Hematopoietic multipotent progenitor cell treated with erythropoietin and hydrocortisone succinate and interleukin-3 and kit ligand, for 15 days (in vitro differentiated cells): ENCODE measurements at places on chromosomes 7 and 10.

- peak; percentile 46 for DNase-seq
Measured at GRCh38 chr7:27774717-27775328, 34.9 kb downstream of the TAX1BP1 start.

DNA sequence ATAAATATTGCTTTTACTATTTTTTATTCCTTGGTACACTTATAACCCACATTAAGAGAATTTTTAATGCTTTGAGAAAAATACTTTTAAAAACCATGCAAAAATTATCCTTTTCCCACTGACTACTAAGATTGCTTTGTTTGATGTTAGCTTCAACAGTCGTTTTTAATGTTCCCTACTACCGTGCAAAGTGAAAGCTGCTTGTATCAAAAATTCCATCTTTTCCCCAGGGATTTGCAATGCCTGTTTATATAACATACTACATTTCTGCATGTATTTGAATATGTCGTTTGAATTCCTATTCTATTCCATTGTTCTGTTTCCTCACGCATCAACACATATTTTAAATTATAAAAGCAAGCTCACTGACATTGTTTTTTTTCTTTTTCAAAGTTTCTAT lies 54.4 kb downstream of the TFPI2 start:
- no peak for DNase-seq

DNA sequence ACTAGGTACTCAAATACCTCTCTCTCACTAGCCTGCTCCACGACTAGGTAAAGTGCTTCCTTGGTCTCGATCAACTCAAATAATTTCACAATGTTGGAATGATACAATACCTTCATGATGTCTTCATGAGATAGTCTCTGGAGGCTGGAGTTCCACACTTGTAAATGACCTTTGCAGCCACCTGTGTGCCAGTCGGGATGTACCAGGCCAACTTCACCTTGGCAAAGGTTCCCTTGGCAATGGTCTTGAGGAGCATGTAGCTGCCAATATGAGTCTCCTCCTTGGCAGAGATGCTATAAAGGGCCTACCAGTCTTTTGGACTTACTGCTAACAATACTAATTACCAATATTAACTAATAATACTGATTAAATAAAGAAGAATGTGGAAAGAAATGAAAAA lies 42.5 kb upstream of the EEPD1 start:
- DNase-seq = no peak

DNA sequence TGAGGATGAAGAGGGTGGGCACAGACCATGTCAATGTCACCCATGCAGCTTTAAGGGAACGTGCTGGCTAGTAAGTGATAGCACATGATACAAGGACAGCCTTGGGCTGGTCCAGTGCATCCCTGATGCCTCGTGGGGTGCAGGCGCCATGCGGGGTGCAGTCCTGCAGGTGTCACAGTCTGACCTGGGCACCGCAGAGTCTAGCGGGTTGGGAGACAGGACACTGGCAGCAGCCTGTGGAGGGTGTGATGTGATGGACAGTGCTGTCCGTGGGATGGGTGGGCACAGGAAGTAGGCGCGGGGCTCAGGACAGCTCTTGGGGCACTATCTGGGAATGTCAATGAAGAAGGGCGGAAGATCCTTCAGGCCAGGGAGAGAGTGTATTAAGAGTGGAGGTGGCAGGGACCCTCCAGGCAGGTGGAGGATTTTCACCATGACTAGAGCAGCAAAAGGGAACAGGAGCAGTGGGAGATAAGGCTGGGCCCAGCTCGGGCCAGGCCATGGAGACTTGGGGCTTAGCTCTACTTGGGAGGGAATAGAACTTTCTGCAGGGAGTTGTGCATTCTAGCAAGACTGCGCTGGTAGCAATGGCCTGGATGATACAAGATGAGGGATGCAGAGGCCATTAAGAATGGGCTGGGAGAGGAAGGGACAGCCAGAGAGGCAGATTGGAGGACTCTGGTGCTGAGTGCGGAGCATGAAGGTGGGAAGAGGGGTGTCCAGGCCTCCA lies 122.5 kb downstream of the PTPN20 start:
- DNase-seq = no peak

GRCh38 chr10:91632671-91633550 lies at the start of gene PPP1R3C:
Gene PPP1R3C (minus strand): TSS chr10:91633071. CDS start chr10:91632969, 102 bp downstream.
- DNase-seq = no peak

DNA sequence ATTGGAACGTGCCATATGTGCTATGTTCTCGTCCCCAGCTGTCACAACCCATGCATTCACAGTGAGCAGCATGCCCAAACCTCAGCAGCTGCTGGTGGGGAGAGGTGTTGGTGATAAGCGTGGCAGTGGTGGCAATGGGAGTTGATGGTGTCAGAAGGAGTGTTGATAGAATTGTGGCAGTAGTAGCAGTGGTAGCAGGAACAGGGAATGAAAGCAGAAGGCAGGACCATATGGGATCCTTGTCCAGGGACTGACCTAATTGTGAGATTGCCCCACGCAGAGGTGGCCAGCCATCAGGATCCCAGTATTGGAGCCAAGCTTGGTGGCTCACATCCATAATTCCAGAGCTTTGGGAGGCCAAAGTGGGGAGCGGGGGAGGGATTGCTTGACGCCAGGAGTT lies 276.3 kb downstream of the GALNT17 start:
- DNase-seq = no peak

GRCh38 chr7:26372704-26373103 lies 81.0 kb downstream of the SNX10 start:
- DNase-seq = no peak
